ENCODE measurements at places on chromosomes 5 and 9.

DNA sequence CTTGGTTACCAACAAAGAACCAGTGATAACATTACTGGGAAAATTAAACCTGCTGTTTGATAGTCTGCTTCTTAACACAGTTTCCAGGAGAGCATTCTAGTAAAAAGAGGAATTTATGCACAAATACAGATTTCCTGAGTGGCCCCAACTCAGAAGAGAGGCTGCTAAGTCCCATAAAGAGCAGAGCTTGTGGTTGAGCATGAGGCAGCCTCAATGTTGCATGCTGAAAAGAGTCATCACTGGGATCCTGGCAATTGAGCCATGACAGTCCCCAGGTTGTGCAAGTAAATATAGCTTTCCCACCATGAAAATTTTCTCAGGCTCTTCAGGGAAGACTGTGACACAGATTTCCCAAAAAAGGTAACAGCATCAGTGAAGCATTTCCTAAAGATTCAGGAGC lies 47.5 kb upstream of the ADRB2 start:
- no peak for DNase-seq

DNA sequence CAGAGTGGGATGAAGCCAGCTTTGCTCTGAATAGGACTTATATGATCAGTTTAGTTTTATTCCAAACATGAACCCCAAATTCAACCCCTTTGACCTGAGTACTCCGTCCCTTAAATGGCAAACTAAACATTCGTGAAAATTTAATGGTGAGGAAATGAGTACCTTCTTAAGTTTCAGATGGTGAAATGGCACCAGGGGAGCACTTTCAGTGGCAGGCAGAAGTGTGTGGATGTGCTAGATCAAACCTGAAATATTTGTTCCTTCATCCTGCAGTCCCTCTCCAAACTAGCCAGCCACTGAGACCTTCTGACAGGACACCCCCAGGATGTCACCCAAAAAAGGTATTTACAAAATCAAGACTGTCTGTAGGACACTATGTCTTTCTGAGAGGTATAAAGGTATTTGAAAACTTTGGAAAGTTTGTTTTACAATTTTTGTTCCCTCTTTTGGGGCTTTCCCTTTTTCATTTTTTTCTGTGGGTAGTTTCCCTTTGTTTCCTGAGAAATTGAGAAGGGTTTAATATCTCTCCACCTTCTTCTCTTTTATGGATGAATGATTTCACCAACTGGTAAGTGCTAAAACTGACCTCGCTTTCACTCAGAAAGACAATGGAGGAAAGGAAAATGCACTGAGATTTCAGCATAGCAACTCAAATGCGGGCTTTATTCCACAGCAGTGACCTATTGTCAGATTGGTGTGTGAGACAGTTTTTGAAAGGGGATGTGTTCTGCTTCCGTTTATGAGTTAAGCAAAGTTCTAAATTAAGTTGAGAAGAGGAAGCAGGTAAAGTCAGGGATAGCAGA lies 127.1 kb downstream of the TMC1 start:
- DNase-seq, result no peak

- peak; percentile 64 for DNase-seq
Measured at GRCh38 chr5:6765612-6766525, 52.6 kb downstream of the TENT4A start.

DNA sequence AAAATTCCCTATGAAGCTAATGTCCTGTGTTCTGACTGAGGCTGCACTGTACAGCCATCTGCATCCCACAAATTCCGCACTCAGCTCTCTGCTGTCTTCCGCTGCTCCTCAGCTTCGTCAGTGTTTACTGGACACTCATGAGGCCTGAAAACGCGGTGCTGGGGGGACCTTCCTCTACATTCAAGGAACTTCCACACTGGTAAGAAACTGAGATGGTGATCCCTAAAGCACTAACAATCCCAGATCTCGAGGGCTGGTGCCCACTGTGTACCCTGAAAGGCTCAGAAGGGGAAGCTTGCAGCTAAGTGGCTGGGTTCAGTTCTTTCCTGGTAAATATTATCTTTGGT lies 117.9 kb downstream of the NRG2 start:
- DNase-seq, result no peak

DNA sequence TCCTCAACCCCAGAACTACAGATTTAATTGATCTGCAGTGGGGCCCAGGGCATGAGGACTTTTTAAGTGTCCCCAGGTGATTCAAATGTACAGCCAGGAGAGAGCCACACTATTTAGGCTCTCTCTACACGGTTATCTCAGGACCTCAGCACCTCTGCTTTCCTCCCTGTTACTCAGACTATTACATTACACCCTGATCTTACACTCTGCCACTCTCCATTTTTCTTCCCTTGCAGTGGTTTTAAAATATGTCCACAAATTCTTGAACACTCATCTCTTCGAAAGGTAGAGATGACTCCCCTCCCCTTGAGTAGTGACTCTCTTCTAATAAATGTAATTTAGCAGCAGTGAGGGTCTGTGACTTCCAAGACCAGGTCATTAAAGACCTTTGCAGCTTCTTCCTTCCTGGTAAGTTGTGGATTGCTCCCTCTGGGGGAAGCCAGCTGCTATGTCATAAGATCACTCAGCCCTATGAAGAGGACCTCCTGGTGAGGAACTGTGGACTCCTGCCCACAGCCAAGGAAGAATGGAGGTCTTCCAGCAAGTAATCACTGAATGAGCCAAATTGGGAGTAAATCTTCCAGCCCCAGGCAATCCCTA lies 87.5 kb upstream of the SSBP2 start:
- DNase-seq, result peak; percentile 29

- no peak for DNase-seq
Measured at GRCh38 chr9:132743931-132744479, 73.7 kb downstream of the GTF3C4 start.

- DNase-seq, result peak; percentile 18
Measured at GRCh38 chr9:20144197-20144596, 355.4 kb upstream of the SLC24A2 start.

DNA sequence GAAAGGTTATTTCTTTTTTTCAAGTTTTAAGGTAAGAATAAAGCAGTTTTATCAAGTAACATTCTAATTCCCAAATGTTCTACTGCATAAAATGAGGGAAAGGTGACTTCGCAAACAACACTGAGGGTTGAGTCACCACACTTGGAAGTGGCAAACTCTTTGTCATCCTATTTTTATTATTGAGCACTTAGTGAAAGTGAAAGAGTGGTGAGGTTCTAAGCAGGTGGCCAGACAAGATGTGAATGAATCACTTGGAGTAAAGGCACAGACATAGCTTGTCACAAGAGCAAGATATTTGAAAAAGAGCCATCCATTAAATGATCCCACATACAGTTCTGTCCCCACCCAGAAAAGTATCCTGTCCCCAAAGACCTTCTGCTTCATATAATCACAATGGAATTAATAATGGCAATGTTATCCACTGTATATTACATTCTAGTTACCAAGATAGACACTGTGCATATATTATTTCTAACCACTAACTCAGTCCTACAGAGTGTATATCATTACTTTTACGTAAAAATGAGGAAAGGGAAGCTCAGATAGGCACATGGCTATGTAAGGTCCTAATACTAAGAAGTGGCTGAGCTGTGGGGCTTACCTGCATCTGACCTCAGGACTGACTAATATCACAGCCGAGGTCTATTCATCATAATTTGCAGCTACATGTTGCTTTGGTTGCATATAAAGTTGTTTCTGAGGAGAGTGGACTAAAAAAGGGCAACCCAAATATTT lies 730.4 kb upstream of the MEF2C start:
- peak; percentile 9 for DNase-seq

- peak; percentile 55 for DNase-seq
Measured at GRCh38 chr9:2859776-2860379, 16.0 kb upstream of the PUM3 start.

DNA sequence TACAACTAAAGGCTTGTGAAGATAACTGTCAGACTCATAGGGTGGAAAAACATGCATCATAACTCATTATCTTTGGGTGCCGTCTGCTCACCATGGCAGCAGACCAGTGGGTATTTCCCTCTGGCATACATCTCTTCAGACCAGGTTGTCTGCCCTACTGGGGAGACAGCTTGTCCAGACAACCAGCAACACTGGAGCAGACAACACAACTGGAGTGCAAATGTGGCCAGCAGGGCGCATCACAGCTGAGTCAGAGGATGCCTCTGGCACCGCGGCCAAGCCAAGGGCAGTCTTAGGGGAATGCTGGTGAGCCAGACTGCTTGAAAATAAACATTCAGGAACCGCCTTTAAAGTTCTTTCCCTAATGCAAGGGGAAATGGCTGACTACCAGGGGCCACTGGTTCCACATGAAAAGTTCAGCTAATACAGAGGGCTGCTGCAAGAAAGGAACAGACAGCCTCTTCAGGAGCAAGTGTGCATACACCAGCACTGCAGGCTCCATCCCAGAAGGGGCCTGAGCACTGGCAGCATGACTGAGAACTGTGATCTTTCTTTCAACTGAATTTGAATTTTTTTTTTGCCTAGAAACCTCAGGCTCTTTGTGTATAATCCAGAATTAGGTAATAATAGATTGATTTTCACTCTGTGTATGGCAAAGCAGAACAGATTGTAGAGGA lies 77.3 kb downstream of the MAMDC2 start:
- peak; percentile 97 for DNase-seq

DNA sequence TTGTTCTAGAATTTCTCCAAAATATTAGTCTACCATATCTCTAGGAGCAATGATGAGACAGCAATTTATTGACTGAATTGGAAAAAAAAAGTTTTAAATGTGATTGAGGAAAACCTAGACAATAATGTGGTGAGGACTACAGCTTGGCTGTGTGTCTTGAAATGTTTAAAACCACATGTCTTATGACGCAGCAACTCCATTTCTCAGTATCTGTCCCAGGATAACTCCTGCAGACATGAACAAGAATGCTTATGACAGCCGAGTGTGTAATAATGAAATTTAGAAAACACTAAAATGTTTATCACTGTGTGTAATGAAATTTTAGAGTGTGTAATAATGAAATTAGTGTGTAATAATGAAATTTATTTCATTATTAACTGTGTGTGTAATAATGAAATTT lies 254.1 kb upstream of the DAPK1 start:
- DNase-seq, result no peak

DNA sequence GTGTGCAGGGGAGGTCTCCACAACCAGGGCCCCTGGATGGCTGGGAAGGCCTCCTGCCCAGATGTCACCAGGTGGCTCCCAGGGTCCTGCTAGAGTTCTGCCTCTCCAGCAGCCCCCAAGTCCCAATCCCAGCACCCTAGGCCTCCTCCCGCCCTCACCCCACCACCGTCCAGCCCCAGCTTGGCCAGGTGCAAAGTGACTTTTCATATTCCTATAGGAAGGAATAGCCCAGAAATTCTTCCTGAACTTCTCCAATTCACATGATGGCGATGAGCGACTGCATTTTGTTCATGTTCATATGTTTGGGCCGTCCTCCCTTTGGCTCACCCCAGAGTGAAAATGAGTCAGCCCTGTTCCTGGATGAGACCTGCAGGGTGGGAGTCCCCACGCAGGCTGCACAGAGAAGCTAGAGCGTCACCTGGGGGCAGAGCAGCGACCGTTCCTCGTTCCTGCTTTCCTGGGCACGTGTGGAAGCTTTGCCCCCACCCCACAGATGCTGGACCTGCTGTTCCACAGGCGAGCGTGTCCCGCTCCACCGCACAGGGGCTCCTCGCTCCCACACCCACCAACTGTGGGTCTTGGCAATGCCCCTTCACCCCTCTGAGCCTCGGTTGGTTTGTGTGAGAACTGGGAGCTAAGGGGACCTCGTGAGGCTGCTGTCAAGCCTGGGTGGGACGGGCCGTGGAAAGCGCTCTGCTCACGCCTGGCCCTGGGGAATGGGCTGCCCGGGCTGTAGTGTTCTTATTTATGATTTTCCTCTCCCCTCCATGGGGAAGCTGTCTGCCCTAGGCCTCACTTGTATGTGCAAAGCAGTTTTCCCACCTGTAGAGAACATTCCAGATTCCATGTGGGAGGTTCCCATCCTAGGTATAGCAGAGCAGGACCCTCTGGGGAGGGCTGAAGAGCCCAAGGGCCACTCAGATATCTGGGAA lies 6.9 kb downstream of the MRPS2 start:
- DNase-seq, result no peak

DNA sequence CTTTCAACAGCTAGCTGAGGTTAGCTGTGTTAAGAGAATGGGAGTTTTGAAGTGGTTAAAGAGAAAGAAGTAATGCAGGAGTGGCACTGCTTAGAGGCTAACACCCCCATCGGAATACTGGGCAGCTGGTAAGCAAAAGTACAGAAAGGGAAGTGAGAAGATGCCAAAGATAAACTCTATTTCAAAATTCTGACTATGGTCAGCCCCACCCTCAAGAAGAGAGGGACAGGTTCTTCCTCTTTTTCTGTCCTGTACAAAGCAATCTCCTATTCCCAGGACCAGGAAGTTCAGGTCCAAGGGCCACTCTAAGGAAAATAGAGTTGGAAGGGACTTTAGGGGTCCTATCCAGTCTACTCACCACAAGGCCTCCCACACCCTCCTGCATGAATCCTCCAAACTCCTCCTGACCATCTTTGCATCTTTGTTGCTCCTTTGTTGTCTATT lies 45.9 kb upstream of the JAK2 start:
- no peak for DNase-seq
